ENCODE measurements at places on chromosomes 12 and 14.

DNA sequence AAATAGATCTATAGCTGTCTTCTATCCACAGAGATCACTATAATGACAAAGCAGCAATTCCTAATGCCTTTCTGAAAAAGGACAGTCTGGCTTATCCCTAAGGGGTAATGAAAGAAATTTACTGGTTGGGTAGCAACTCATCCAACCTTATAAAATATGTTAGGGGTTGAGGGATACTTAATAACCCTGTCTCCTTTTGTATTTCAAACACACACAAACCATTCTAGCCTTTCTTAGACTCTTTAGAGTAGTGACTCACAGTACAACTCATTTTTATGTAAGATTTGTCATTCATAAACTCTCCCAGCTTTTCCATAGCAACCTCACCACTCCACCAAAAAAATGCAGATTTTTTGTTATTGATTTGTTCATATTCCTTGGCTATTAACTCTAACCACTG is 167.9 kb downstream of the FSCB start:
- DNase-seq = no peak

GRCh38 chr12:57517187-57517586 is 3.1 kb downstream of the DDIT3 start:
- no peak for DNase-seq

DNA sequence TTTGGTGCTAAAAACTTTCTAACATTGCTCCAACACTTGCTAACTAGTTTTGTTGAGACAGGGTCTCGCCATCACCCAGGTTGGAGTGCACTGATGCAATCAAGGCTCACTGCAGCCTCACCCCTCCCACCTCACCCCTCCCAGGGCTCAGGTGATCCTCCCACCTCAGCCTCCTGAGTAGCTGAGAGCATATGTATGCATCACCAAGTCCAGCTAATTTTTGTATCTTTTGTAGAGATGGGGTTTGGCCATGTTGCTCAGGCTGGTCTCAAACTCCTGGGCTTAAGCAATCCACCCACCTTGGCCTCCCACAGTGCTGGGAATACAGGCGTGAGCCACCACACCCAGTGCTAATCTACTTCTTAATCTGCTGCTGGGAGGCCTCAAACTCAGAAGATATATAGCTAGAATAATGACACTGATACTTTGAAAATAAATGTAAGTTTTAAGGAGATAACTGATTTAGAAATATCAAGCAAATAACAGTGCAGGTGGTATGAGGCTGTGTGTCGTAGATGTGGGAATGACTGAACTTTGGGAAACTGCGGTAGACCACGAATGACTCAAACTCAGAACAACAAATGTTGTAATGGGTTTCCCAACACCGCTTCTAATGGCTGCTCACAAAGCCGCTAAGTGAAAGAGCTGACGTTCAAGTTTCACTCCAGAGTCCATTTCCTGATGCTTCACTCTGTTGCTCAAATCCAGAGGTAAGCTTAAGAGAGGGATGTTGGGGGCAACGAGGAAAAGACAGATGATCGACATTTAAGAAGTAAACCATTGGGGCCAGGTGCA is 10.0 kb downstream of the TMCC3 start:
- DNase-seq = no peak

DNA sequence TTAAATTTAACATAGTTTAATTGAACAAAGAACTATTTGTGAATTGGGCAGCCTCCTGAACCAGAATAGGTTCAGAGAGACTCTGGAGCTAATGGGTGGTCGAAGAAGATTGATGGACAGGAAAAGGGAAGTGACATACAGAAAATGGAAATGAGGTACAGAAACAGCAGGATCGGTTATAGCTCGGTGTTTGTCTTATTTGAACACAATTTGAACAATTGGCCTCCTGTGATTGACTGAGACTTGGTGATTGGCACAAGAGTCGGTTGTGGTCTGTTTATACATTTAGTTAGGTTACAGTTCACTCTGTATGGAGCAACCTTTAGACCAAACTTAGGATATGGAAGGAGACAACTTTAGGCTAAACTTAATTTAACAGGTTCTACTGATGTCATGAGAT is 18.4 kb upstream of the CFL2 start:
- DNase-seq = no peak

GRCh38 chr12:87827638-87828264 is 201.4 kb downstream of the C12orf50 start:
- DNase-seq = peak; percentile 52

- peak; percentile 42 for DNase-seq
These were observed 364.9 kb upstream of the FLRT2 start for GRCh38 chr14:85165094-85165493.

DNA sequence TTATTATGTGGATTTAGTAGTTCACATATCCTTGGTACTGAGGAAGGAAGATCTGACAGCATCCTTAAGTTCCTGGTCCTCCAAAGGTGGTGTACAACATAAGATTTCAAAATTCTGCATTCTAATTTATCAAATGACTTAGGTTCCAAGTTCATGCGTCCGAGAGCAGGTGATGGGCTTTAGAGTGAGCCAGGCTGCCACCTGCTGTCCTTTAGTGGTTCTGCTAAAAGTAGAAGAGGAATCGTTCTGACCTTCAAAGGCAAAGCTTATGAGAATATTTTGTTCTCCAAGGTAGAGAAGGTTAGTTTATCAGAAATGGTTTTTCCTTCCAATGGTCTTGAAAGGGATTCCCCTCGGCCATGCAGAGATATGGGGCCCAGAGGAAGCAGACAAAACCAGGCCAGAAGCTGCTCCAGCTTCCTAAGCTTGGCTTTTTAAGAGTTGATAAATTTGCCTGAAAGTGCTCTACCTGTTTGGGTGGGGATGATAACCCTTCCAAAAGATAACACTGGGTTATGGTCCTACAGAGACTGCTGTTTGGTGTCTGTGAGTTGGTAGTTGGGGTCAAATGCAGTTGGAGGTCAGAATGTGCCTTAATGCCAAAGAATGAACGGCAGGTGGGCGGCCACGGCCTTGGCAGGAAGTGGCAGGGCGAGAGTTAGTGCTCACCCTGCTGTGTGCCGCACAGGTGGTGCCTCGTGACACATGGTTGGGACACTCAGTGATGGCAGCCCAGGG is 29.1 kb upstream of the LRTM2 start:
- no peak for DNase-seq

GRCh38 chr14:54579621-54580020 is 12.7 kb downstream of the SAMD4A start:
- DNase-seq = no peak

DNA sequence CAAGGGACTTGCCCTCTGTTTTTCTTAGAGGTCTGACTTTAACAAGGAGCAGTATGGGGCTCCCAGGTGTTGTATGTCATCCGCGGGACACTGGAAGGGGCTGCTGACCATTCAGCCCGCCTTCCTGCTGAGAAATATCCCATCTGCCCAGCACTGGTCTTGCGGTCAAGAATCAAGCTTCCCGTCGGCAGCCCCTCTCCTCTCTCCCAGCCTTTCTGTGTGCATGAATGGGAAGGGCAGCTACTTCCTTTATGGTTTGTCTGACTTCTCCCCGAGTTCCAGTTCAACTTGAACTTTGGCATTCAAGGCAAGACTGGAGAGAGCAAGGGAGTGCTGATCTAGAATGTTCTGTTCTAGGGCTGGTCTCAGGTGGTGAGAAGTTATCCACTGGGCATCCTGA is 51.5 kb downstream of the PSMA6 start:
- DNase-seq = no peak

DNA sequence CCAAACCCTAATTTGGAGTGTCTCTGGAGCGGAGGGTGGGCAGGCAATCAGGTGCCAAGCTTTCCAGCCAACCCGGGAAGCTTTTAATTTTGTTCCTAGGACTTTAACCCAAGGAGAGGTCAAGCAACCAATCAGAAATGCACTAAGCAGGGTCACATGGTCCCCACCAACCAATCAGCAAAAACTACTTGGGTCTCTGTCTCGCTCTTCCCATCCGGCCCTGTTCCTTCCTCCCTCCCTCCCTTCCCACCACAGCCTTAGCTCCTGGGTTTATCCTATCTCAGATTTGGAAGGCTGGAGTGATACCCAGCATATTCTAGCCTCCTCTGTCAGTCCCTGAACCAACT is 7.3 kb downstream of the HOXC5 start:
- DNase-seq = no peak

- no peak for DNase-seq
These were observed 1.0 kb downstream of the PCNX1 start for GRCh38 chr14:70907996-70908934.

Measured in glomerular endothelial cell (primary cell).